ENCODE measurements at places on chromosomes 6 and 20. TPM values are rescaled to one million over a fixed set of nuclear protein-coding genes. Genes with fewer than 3 reads are reported as not detected.

The GPR63 gene
- 0.22 TPM for total RNA-seq

The PRR18 gene
- total RNA-seq: not detected

The HLA-DQB1 gene
- 0.43 TPM for total RNA-seq

The CCR6 gene
- total RNA-seq: not detected

The PTCRA gene
- total RNA-seq: not detected

The TNXB gene
- total RNA-seq: 81.8 TPM

The CLPSL1 gene
- not detected for total RNA-seq

The UBD gene
- total RNA-seq: not detected

The EFCAB8 gene
- total RNA-seq: 0.14 TPM

The SMIM8 gene
- total RNA-seq: 3.3 TPM
